M059J (cell line): ENCODE measurements at places on chromosomes 1 and 21. TPM values are rescaled to one million over a fixed set of nuclear protein-coding genes. Genes with fewer than 3 reads are reported as not detected.

OTUD7B gene
- total RNA-seq, result 8.2 and 17.1 TPM in 2 replicates

- no peak for DNase-seq
Observed at GRCh38 chr1:22877112-22877915, 95.4 kb downstream of the LACTBL1 start.

- peak; percentile 94 for DNase-seq
Observed at GRCh38 chr1:12618965-12619791, 1.2 kb upstream of the DHRS3 start.

GRCh38 chr1:96481409-96481808 lies 240.2 kb upstream of the PTBP2 start:
- DNase-seq, result no peak

GRCh38 chr1:74650561-74650960 lies 23.0 kb downstream of the ERICH3 start:
- DNase-seq, result peak; percentile 80

GRCh38 chr1:12715896-12716437 lies at the start of gene AADACL3:
AADACL3 (plus strand) TSS chr1:12716110; CDS start chr1:12716177, 67 bp downstream.
- DNase-seq, result no peak

DNA sequence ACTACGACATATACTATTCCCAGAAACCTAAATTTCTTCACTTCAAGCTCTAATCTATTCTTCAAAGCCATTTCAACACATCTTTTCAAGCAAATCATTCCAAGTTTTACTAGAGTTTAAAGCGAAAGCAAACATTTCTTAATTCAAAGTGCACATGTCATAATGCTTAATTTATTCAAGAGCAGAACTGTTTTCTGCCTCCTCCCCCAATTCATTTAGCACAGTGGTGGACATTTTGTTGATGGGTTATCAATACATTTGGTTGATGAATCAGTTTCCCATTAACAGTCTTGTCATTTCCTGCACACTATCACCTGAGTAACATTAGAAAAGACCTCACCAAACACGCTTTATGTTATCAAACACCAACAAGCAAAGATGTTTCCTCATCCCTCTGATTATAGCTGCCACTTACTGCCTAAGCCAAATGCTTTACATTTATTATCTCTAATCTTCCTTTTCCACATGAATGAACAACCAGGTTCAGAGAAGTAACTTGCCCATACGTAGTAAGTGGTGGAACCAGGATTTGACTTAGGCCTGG lies 2.0 kb downstream of the SRSF4 start:
- DNase-seq, result no peak

- DNase-seq, result no peak
Observed at GRCh38 chr1:22064751-22065402, 12.4 kb downstream of the CDC42 start.

- no peak for DNase-seq
Observed at GRCh38 chr1:201742955-201743805, 85.8 kb upstream of the IPO9 start.

DNA sequence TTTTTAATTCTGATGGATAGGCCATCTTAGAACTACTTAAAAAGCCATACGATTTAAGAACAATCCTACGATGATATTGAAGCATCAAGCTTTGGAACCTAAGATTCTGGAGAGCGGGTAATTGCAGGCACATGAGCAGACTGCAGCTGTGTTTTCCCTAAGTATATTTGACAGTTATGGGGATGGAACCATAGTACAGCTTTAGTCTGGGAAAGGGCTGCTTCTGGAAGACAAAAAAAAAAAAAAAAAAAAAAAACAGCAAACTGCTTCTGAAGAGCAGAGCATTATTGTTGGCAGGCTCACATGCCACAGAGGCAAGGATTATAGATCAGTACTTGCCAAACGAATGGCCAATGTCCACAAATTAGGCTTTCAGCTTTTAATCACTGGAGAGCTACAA lies 1618.7 kb downstream of the AMY1C start:
- DNase-seq, result no peak

GRCh38 chr1:205365945-205366463 lies 9.3 kb upstream of the KLHDC8A start:
- DNase-seq, result peak; percentile 23

RAB42 gene
- 2.0 and 3.2 TPM in 2 replicates for total RNA-seq
